Stimulated activated CD4-positive, alpha-beta T cell treated with anti-CD3 and anti-CD28 coated beads, Interleukin-4, amount 100 ng/mL, for 4 hours (primary cell): ENCODE measurements at places on chromosomes 11 and 22.
A peak's percentile ranks its signal among the peaks of the same experiment; 100 is the strongest.

DNA sequence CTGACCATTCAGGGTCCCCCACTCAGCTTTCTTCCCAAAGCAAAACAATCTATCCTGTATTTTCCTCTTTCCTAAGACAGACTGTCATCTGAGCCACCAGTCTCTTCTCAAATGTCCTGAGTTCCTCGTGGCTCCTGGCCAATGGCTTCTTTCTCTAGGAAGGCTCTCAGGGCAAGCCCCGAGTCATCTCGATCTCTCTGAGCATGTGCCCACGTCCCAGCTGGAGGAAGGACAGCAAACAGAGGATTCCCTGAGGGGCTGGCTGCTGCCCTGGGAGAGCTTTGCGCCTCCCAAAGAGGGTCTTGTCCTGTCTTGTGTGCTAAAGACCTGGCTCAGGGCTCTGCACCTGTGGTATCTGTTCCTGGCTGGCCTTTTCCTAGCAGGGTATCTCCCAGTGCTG lies 8.3 kb downstream of the SLC37A2 start:
- no peak for DNase-seq

GRCh38 chr11:2090172-2091111 lies 48.7 kb downstream of the IGF2 start:
- no peak for DNase-seq

- no peak for DNase-seq
Observed at GRCh38 chr11:117187799-117188481, 9.4 kb downstream of the SIDT2 start.

DNA sequence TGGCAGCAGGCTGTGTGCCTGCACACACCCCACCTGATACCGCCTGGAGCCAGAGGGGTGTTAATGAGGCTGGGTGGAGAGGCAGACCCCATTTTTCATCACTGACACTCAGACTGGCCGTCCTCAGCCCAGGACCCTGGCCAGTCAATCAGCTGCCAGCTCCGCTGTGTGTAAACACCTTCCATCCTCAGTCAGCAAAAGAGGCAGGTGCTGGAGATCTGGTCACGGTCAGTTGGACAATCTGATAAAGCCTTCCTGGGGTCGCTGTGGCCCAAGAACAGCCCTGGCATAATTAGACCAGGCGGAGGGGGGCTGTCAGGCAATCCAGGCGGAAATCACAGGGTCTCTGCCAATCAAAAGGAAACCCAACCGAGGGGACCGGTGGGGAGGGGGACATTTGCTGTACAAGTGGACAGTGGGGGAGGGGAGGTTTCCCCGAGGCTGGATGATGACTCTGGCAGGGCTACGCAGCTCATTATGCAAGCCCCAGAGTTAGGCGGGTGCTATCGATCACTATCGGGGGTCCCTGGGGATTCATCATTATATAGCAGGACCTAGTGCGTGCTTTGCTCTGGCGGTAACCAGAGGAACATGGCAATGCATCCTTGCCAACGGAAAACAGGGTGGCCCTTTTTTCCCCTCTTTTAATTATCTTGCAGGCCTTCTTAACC lies 72.9 kb downstream of the ABTB2 start:
- DNase-seq, result no peak

GRCh38 chr11:34308049-34308912 lies 49.5 kb downstream of the ABTB2 start:
- no peak for DNase-seq

DNA sequence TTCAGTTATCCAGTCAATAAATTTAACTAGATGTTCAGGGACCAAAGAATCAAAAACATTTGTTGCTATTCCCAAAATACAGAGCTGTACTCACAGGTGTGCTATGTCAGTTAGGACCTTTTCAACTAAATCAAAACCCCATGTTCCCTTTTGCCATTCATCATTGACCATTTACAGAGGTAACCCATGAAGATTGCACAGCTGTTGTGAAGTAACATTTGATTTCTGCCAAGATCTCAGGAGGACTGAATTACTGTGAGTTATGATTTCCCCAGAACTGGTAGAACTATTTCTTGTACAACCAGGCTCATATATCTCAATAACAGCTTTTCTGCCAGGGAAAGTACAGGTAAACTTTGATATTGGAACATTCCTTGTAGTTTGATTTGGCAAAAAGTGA lies 131.1 kb upstream of the FIBIN start:
- DNase-seq, result no peak

- DNase-seq, result no peak
Observed at GRCh38 chr11:134069426-134070341, 812 bp downstream of the JAM3 start.

- peak; percentile 70 for DNase-seq
Observed at GRCh38 chr11:118002541-118003423, 16.6 kb downstream of the IL10RA start.

DNA sequence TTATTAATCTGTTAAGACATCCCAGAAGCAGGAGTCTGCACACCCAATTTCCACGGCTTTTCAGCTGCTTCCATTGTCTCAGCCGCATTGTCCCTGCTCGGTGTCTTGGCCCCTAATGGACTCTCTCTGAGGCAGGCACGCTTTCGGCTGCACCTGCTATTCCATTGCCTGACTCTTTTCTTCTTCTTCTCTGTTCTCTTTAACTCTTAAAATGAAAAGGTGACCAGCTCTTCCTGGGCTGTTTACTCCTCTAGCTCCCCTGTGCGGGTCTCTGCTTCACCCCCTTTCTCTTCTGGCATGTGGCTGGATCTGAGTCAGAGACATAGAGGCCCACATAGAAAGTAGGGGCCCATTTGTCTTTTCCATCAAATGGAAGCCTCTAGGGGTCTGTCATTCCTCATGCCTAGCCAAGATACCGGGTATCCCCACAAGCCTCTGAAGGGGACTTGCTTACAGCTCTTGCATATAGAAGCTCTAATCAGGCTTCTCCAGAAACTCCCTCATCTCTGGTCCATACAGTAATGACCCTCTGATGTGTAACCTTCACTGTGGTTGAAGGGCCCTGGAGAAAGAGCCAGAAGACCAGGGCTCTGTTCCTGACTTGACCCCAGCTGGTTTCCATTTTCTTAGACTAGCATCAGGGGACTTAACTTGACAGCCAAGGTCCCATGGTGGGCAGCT lies 243.9 kb downstream of the ST3GAL4 start:
- no peak for DNase-seq

DNA sequence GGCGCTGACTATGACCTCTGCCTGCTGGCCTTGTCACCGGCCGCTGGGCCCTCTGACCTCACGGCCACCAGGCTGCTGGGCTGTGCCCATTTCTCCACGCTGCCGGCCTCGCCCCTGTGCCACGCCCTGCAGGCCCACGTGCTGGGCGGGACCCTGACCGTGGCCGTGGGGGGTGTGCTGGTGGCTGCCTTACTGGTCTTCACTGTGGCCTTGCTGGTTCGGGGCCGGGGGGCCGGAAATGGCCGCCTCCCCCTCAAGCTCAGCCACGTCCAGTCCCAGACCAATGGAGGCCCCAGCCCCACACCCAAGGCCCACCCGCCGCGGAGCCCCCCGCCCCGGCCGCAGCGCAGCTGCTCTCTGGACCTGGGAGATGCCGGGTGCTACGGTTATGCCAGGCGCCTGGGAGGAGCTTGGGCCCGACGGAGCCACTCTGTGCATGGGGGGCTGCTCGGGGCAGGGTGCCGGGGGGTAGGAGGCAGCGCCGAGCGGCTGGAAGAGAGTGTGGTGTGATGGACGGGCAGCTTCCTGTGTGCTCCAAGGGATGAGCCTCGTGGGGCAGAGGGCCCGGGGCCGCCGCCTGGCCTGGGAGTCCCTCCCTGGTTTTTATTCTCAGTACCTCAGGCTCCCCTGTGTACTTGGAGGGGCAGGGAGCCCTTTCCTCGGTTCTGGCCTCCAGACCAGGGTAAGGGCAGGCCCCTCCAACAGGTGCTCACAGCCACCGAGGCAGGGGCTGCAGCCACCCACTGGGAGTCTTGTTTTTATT lies 3.0 kb downstream of the LRFN4 start:
- no peak for DNase-seq

- DNase-seq, result no peak
Observed at GRCh38 chr11:92662601-92663360, 306.7 kb upstream of the MTNR1B start.

- no peak for DNase-seq
Observed at GRCh38 chr22:26540119-26540518, 27.8 kb upstream of the TFIP11 start.

DNA sequence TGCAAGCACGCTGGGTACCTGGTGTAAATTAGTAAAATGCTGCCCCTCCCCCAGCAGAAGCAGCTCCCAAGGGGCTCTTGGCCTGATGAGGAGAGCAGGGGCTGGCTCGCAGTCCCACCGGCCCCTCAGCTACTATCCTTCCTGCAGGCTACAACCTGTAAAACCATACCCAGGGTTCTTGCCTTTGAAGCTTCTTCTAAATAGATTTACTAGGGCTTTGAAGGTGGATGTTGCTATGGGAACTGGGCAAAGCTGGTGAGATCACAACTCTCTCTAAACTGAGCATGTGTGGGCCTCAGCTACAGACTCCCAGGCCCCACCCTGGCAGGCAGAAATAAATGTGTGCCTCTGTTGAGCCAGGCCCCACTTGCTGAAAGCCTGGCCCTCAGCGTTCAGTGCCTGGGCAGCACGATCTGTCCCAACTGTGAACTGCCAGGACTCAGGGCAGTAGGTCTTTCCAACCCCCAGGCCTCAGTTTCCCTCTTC lies 18.5 kb downstream of the CD5 start:
- no peak for DNase-seq

DNA sequence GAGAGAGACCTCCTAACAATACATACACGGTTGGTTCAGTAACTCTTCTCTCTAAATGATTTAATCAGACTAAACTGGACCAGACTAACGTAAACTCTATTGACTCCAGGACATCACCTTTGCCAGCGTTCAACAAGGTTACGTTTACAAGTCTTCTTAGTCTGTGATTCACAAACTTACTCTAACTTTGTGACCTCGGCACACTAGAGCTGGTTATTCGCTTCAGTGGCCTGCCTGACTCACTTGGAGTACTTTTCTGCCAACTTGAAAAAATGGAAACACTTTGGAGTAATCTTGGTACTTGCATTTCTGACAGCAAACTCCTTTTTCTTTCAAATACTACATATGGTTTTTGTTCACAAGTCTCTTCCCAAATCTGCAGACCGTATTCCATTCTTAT lies 26.2 kb downstream of the MTMR2 start:
- DNase-seq, result no peak

DNA sequence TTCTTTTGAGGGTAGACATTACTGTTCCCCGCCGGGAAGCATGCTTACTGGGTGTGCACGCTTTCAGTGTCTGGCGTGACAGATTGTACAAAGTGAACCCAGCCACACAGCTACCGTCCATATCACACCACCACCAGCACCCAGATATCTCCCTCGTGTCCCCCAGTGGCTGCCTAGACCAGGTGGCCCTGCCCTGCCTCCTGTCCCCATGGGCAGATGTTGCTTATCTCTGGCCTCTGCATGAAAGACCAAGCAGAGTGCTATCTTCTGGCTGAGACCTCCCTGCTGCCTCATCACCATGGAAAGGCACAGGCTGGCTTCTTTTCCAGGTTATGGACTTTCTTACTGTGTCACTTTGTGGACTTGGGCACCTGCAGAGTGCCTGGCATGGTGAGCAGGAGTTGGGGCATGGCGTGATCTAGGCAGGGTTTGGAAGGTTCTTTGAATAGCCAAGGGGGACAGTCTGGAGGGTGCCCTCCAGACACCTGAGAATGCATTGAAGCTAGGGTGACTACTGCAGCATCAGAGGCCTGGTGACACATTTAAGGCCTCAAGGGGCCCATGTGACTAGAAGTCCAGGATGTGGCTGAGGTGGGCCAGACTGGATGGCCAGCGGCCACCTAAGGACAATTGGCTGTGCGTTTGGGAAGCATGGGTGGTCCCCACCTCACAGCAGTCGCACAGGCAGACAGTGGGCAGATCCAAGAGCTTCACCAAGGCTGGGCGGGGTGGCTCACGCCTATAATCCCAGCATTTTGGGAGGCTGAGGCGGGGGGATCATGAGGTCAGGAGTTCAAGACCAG lies 4.7 kb downstream of the TANGO2 start:
- no peak for DNase-seq

- no peak for DNase-seq
Observed at GRCh38 chr11:106990331-106990730, 27.9 kb downstream of the GUCY1A2 start.

DNA sequence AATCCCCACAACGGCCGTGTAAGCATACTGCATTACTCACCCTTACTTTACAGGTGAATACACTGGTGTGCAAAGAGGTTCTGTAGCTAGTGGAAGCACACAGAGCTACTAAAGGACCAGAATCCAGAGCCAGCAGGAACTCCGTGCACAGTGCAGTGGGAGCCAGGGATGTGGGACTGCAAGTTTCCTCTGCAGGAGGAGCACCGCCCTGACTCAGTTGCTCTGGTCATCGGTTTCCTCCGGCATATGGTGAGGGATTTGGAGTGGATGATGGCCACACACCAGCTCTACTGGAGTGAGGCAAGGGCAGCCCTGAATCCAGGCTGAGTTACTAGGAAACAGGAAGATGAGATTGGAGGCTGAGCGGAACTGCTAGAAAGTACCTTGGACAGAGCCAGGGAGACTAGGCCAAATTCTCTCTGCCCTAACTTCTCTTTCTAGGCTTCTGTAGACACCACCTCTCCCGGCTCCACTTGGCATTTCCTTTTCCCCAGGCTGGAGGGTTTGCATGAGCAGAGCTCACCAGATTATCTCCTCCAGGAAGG lies 18.2 kb upstream of the C22orf42 start:
- DNase-seq, result no peak

GRCh38 chr11:107827041-107827440 lies 31.5 kb downstream of the SLC35F2 start:
- DNase-seq, result no peak

DNA sequence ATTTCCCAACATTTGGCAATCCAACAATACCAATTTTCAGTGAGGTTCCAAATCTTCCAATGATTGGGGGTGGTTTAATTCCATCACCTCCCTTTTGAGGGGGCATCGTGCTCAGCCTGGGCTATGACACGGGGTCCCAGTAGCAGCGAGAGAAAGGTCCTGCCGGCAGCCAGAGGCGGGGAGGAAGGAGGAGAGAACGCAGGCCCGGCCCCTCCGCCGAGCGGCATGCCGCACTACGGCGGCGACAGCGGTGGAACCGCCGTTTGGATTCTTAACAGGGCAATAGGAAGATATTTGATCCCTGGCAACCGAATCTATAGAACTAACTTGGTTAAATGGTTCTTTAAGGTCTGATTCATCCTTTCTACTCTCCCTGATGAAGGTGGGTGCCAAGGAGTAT lies 18.3 kb upstream of the NDUFA6 start:
- no peak for DNase-seq

- DNase-seq, result no peak
Observed at GRCh38 chr11:18091731-18092130, 14.2 kb downstream of the SAAL1 start.

GRCh38 chr11:709109-709997 lies 3.3 kb downstream of the EPS8L2 start:
- DNase-seq, result no peak
